ENCODE measurements at places on chromosomes 3 and 15.
A peak's percentile ranks its signal among the peaks of the same experiment; 100 is the strongest.

- no peak for DNase-seq
These were observed 1.2 kb downstream of the CADPS start for GRCh38 chr3:62873761-62874710.

DNA sequence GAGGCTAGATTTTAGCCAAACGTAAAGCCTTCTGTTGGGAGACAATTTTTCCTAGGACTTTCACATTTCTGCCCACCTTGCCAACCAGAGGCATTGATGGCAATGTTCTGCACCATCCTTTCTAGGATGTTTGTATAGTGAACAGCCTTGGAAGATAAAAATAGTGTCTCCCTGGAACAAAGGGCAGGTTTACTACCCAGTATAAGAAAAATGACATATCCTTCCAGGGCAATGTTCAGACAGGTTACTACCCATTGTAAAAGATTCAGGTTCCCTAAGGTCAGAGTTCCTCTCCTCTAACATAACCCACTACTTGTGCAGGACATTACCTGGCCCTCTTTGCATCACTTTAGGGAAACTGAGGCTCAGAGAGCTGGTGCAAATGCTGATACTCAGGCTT is 248.2 kb upstream of the VEPH1 start:
- DNase-seq = no peak

GRCh38 chr15:43376017-43376705 is 5.3 kb downstream of the TUBGCP4 start:
- peak; percentile 19 for DNase-seq

GRCh38 chr15:31262901-31263671 is 63.5 kb upstream of the KLF13 start:
- peak; percentile 95 for DNase-seq

- DNase-seq = peak; percentile 35
These were observed 12.4 kb downstream of the NTRK3 start for GRCh38 chr15:88243895-88244787.

DNA sequence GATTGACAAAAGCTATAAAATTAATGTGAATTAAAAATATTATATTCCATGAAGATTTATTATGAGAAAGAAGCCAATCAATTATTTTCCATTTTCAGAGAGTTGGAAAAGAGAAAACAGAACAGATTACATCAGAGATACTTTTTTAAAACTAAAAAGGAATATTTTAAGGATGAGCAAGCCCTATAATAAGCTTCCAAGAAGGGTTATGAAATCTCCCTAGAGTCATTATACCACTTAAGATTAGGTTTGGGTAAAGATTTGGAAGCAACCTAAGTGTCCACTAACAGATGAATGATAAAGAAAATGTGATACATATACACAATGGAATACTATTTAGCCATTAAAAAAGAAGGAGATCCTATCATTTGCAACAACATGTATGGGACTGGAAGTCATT is 51.6 kb upstream of the FSIP1 start:
- DNase-seq = no peak

DNA sequence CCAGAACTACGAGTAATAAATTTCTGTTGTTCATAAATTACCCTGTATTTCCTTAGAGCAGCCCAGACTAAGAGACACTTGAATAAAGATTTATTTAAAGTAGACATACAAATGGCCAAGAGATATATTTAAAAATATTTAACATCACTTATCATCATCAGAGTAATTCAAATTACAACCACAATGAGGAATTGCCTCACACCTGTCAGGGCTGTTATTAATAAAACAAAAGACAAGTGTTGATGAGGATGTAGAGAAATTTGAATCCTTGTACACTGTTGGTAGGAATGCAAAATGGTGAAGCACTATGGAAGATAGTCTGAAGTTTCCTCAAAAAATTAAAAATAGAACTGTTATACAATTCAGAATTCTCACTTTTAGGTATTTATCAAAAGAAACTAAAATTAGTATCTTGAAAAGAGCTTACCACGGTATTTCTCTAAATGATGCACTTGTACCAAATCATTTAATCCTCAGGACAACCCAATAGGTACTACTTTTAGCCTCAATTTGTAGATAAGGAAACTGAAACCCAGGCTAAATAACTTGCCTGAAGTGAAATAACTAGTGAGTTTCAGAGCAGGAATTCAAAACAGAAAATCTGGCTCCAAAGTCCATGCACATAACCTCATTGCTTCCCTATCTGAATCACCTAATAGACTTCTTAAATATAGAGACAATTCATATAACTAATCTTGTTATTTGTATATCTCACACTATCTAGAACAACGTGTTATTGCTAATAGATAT is 69.4 kb downstream of the ZBTB20 start:
- DNase-seq = no peak

DNA sequence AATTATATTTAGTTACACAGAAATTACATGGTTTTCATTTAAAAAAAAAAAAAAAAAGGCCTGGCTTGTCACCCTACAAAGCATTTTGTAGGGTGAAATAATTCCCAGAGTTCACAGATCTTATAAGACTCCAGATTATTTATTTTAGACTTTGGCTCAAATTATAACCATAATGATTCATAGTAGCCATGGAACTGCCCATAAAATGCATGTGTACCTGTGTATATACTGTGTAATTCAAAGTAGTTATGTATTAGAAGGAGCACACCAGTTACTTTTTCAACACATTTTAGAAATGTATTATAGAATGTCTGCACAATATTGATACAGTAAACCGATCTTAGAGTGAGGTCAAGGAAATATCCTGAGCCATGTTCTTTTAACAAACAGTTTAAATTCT is 975.6 kb downstream of the GBE1 start:
- DNase-seq = no peak

DNA sequence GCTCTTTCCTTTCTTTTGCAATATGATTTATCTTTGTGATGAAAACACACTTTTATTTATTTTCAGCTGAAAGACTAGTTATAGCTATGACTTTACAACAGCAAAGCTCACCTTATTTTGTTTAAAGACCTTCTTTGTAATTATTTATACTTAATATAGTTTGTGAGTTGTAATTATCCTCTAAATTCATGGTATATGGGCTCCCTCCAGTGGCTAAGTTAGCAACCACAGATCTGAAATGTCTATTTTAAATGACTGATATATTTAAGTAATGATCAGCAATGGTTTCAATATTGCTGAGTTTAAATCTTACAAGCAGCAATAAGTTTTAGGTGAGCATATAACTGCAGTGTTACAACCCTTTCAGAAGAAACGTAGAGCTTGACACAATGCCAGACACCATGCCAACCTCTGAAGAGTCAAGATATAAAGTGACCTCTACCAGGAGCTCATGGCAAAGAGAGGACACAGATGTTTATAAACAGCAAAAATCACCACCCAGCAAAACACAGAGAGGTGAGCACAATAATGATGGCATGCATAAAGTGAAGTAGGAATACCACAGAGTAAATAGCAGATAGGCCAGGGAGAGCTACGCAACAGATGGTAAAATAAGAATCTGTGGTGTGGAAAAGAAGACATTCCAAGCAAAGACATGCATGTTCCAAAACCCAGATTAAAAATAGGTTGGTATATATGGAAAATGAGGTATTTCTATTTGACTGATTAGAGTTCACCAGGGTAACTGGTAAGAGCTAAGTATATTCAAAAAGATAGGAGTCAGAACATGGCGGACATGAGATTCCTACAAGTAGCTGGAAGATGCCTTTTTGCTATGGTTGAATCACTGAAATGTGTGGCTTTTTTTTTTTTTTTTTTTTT is 143.7 kb upstream of the ZNF385D start:
- DNase-seq = no peak

GRCh38 chr3:134998855-134999254 is 203.8 kb downstream of the EPHB1 start:
- no peak for DNase-seq

DNA sequence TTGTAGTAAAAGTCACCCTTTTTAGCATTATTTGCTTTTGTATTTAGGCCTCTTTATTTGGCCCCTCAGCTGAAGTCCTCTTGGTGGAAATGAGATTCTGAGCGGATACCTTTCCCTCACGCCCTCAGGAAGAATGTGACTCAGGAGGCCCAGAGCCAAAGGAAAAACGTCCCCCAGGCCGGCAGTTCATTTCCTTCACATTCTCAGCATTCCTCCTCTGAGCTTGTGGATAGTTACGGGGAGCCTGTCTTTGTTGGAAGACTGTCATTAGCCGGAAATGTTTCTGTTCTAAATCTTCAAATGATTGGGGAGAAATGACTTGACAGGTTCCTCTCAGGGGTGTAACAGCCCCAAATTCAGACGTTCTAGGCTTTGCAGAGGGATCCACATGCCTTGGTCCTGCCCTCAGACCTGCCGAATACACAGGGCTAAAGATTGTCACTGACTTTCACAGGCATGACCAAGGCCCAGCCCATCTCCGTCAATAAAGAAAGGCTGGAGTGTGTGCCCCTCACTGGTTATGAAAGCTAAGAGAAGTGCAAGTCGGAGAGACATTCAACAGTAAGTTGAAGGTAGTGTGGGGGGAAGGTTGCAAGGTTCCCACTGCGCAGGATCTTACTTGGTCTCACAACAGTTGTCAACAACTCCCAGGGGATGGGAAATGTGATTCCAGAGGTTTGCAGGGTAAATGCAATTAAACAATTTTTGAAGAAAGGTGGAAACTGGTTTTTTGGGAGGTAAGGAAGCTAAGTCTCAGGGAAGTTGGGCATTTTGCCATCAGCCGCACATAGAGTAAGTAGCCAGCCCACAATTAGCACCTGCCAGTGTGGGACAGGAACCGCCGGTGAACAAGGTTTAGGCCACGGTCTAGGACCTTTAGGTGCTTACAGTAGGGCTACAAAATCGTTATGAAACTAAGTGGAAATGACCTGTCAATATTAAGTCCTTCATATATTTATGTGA is 39.7 kb upstream of the MYZAP start:
- no peak for DNase-seq

- DNase-seq = no peak
These were observed 21.0 kb upstream of the EID1 start for GRCh38 chr15:48856942-48857341.

GRCh38 chr3:71102111-71102983 is 481.2 kb downstream of the FOXP1 start:
- peak; percentile 41 for DNase-seq

GRCh38 chr15:77430213-77430612 is 9.5 kb downstream of the HMG20A start:
- DNase-seq = no peak

DNA sequence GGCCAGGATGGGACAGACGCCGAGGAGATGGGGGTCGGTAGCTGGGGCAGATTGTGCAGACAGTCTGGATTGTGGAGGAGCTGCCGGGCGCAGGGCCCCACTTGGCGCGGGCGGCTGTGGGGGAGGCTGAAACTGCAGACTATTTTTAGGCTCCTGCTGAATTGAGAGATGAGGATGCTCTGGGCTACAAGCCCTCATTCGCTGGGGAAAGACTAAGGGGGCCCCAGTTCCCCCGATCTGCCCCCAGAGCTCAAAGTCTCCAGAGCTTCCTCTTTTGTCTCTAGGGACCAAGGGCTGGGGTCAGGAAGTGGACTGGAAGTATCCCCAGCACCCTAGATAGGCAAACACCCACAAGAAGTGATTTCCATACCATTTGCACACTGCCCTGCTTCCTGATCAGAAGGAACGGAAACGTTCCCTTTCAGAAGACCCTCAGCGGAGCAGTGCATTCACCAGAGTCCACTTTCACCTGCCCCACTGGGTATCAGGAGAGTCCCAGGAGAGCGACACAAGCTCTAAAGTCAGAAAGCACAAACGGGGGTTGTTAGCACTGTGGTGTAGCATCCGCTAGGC is 29.7 kb downstream of the SEMA7A start:
- peak; percentile 48 for DNase-seq

DNA sequence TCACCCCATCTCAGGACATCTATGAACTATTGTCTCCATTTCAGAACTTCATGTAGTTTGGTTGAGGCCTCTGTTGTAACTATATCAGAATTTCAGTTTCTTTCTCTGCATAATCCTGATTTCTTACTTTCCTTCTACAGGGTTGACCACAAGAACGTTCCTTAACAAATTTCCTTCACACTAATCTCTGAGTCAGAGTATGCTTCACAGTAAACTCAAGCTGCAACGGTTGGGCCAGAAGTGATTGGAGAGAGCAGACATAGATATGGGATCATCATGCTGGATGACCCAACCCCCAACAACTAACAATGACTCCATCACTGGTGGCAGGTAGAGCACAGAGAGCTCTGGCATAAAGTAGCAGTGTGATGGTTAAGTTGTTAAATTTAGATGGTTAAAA is 128.8 kb upstream of the OSTN start:
- DNase-seq = no peak

DNA sequence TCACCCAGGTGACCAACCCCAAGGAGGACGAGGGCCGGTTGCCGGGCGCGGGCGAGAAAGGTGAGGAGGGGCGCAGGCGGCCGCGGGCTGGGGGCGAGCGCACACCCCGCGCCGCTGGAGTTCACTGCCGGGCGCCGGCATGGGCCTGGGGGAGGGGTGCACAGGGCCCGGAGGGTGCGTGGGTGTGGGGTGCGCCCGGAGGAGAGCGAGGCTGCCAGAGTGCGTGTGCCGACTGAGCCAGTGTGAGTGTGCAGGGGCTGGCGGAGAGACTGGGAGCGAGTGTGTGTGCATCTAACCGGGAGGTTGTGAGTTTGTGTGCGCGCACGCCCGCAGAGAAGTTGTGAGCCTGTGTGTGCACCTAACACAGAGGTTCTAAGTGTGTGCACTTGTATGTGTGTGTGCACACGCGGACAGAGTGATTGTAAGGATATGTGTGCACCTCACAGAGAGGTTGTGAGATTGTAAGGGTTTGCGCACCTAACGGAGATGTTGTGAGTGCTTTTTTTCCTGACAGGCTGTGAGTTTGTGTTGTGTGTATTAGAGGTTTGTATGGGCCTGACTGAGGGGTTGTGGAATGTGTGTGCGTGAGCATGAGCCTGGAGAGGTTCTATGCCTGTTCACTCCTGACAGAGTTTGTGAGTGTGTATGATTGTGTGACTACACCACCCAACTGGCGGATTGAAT is 681 bp downstream of the CTDSPL start:
- peak; percentile 34 for DNase-seq

GRCh38 chr15:86231864-86232721 is 152.4 kb downstream of the AGBL1 start:
- DNase-seq = peak; percentile 9

DNA sequence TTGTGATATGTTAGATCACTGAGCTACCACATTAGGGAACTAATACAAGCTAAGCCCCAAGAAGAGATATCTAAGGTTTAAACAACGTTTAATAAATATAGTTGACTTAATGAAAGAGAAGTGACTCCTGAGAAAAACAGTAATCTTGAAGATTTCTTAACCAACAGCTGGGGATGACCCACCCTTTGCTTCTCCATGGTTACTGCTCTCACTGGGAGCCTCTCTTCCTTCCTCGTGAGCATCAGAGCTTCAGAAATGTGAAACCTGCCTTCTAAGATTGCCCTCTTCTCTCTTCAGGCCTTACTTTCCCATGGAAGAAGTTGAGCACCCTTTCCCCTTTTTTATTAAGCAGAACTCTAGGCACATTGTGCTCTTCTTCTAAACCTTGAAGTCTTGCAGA is 132.2 kb upstream of the NR2E3 start:
- no peak for DNase-seq

- DNase-seq = no peak
These were observed 52.7 kb upstream of the CMC1 start for GRCh38 chr3:28188686-28189085.
